ENCODE measurements at places on chromosomes 13 and 19.

DNA sequence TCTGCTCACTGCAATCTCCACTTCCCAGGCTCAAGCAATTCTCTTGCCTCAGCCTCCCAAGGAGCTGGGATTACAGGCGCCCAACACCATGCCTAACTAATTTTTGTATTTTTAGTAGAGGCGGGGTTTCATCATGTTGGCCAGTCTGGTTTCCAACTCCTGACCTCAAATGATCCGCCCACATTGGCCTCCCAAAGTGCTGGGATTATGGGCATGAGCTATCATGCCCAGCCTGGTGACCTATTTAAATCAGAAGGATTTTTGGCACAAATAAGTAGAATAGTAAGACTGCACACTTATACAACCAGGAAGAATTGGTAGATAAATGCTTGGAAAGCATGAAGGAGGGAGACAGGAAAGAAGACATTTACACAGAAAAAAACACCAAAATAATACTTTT lies 53.4 kb upstream of the AKAP11 start:
- no peak for DNase-seq

GRCh38 chr13:108595436-108596274 lies 33.8 kb upstream of the MYO16 start:
- no peak for DNase-seq

GRCh38 chr19:48502350-48503018 lies 9.2 kb downstream of the LMTK3 start:
- no peak for DNase-seq

DNA sequence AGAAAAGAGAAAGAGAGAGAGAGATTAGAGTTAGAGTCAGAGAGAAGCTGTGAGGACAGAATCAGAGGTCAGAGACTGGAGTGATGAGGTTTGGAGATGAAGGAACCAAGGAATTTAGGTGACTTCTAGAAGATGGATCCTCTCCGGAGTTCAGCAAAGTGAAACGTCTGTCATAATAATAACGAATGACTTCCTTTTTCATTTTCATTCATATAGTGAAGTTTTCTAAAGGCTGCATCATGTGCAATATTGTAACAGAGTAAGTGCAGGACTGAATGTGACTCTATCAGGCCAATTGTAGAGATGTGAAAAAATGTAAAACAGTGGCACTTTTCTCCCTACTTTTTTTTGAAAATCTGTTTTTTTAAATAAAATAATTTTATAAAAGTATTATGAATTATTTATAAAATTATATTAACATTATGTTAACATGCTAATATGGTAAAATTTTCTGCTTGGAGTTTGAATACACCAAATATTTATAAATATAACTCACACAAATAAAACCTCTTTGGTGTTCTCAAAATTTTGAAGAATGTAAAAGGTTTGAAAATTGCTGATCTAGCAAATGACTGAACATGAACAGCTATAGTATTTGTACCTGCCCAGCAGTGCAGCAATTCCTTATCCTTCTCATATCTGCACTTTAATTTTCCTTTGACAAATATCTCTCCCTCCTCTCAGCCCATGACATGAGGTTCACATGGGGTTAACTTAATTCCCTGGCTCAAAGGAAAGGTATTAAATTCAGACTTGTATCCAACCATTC lies 4.2 kb upstream of the TNFSF11 start:
- DNase-seq, result no peak

- DNase-seq, result no peak
Measured at GRCh38 chr13:34086281-34086680, 268.3 kb downstream of the RFC3 start.

DNA sequence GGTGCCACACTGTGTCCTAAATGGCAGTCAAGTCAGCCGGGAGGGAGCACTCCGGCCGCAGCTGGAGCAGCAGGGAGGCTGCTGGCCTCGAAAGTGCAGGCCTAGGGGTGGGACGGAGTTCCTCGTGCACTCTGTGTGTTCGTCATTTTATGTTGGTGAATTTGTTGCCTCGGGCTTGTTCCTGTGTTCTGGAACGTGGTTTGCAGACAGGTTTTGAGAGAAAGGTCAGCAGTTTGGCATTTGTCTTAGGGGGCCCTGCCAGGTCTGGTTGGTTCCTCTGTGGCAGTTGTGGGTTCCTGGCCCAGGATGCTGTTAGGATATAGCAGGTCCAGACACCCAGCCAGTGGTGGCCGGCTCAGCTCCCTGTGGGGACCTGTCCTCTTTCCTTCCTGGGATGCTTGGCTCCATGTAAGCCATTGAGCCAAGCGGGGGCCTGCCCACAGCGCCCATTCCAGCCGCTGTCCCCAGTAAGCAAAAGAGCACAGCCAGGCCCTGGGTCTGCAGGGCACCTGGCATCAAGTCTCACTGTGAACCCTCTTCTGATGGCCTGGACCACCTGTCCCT lies 30.0 kb downstream of the MPHOSPH8 start:
- no peak for DNase-seq

GRCh38 chr13:84973661-84974060 lies 825.6 kb downstream of the SLITRK6 start:
- DNase-seq, result no peak
